CD4-positive, alpha-beta memory T cell (primary cell): ENCODE measurements at places on chromosomes 16 and 17. TPM values are rescaled to one million over a fixed set of nuclear protein-coding genes. Genes with fewer than 3 reads are reported as not detected.

DNA sequence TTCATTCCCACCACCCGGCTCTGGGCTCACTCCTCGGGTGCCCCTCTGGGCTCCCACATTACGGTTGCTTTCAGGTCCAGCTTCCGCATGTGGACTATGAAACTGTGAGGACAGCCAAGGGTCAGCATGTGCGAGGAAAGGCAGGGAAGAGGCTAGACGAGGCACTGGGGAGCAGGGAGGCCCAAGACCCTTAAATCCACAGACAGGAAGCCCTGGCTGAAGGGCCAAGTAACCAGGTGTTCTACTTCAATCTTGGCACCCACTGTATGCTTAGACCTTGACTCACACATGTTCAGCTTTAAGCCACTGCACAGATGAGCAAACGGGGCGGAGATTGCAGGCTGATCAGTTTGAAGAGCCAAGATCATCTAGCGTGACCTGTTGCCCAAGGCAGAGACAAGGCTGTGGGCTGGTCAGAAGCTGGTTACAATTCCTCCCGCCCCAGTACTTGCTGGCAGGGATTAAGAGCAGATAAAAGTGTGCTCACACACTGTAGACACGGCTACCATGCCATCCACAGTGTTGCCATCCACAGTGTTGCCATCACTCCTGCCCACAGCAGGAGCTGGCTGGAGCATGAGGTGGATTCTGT is at the start of gene CES4A:
CES4A (plus strand) TSS at position 393 of the 592 bp plus-strand sequence; CDS start at position 577, 184 bp downstream.
- H3K27me3 ChIP-seq = no peaks in the 10 kb centered on the region
- H3K4me3 ChIP-seq = no peak within 1 kb of the TSS
- DNase-seq = no peak
- no peaks in the 10 kb centered on the region for H3K36me3 ChIP-seq

DNA sequence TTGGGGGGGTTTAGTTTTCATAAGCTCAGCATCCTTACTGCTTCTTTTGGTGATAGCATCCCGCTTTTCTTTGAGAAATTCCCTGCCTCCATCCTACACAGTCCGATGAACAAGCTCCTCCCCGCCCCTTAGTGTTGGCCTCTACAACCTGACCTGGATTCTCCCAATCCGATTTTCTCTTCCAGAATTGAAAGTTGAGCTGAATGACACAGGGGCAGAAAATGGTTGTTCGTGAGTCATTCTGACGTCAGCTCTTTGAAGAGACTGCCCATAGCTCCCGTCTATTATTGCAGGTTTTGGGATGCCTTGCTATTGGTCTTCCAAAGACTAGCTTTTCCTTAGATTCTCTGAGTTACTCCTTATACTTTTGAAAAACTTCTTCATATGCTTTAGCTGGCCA is 279.7 kb downstream of the SLC39A11 start:
- no peaks in the 10 kb centered on the region for H3K27me3 ChIP-seq
- H3K4me3 ChIP-seq = no peak overlapping the region
- H3K36me3 ChIP-seq = no peaks in the 10 kb centered on the region
- no peak for DNase-seq

DNA sequence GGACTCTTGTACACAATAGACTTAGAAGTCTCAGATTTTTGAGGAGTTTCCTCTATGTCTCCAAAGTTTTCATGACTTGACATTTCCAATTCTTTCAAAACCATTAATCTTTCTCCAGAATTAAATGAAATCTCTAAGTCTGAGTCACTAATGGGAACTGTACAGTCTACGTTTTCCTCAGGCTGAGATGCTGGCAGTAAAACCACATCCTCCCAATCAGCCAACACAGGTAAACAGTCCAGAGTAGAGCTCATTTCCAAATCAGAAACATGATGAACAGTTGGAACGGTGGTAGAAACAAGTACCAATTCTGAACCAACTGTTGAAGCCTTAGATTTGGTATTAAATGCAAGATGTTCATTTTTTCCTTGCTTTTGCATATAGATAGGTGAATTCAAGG is 7.9 kb downstream of the ERI2 start:
- H3K27me3 ChIP-seq = no peaks in the 10 kb centered on the region
- no peak overlapping the region for H3K27ac ChIP-seq
- no peak overlapping the region for H3K4me3 ChIP-seq
- H3K4me1 ChIP-seq = peaks cover 17% of the 10 kb centered on the region

GRCh38 chr17:59387351-59388068 is 56.1 kb downstream of the YPEL2 start:
- no peaks in the 10 kb centered on the region for H3K27me3 ChIP-seq
- DNase-seq = no peak
- no peak overlapping the region for H3K4me3 ChIP-seq
- H3K4me1 ChIP-seq = no peaks in the 10 kb centered on the region
- no peak overlapping the region for H3K27ac ChIP-seq

DNA sequence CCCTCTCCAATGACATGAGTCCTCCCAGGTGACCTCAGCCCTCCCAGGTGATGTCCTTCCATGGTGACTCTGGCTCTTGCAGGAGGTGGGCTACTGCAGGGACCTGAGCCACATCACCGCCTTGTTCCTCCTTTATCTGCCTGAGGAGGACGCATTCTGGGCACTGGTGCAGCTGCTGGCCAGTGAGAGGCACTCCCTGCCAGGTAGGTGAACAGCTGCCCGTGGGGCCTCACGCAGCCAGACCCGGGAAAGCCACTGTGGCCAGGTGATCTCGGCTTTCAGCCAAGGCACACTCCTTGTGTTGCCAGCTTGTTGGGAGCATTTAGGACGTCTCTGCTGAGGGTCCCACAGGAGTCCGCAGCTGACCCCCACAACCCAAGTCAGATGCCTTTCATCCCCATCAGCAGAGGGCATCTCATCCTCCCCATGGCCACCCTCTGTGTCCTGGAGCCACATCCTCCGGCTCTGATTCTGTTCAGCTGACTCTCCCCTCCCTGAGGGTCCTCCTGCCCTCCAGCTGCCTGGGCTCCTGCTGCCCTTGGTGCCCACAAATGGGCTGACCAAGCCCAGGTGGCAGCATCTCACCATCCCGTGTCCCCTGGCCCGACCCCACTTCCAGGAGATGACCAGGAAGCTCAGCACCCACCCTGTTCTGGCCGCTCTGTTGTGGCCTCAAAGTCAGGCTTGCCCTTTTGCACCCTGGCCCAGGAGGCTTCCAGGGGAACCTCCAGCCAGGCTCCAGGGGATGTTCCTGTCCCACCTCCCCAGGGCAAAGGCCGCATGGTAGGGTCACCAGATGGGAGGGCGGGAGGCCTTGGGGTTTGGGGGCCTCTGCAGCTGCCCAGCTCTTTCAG is 20.1 kb downstream of the USP6 start:
- H3K4me1 ChIP-seq = no peaks in the 10 kb centered on the region
- H3K27me3 ChIP-seq = no peaks in the 10 kb centered on the region
- no peak for DNase-seq
- H3K27ac ChIP-seq = no peak overlapping the region
- no peak overlapping the region for H3K4me3 ChIP-seq
- H3K36me3 ChIP-seq = no peaks in the 10 kb centered on the region

DNA sequence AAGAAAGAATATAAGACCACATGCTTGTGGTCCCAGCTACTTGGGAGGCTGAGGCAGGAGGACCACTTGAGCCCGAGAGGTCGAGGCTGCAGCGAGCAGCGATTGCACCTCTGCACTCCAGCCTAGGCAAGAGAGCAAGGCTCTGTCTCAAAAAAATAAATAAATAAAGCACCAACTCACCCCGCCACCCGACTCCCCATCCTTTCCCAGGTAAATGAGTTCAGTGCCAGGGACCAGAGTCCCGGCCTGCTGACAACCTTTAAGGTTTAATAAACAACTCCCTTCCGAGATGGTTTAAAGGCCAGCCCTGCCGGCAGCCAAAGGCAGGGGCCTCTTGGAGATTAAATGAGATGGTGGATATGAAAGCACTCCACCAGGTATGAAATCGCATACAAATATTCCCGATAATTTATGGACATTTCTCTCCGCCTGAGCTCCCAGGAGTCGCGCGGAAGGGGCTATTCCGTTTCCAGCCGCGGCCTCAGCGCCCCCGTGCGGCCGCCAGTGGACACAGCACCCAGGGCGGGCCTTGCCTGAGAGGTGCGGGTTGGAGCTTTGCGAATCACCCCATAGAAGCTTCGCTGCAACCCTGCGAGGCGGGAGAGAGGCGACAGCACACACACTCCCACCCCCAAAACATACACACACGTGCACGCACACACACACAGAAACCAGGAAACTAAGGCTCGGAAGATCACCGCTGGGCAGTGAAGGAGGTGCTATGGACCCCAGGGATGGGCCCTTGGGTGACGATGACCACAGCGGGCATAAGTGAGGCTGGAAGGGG is 4.0 kb upstream of the RPL38 start:
- DNase-seq = peak; percentile 55
- H3K4me1 ChIP-seq = peaks cover 17% of the 10 kb centered on the region
- peaks cover 13% of the 10 kb centered on the region for H3K27me3 ChIP-seq
- no peak overlapping the region for H3K27ac ChIP-seq
- no peak overlapping the region for H3K4me3 ChIP-seq
- H3K36me3 ChIP-seq = no peaks in the 10 kb centered on the region

- H3K4me3 ChIP-seq = no peak overlapping the region
- H3K36me3 ChIP-seq = peaks cover 13% of the 10 kb centered on the region
- no peak for DNase-seq
- no peaks in the 10 kb centered on the region for H3K27me3 ChIP-seq
- H3K4me1 ChIP-seq = peaks cover 93% of the 10 kb centered on the region
Observed at GRCh38 chr17:45296833-45297124, 20.0 kb downstream of the MAP3K14 start.

- no peak overlapping the region for H3K4me3 ChIP-seq
- no peaks in the 10 kb centered on the region for H3K27me3 ChIP-seq
- no peaks in the 10 kb centered on the region for H3K36me3 ChIP-seq
Observed at GRCh38 chr16:74721716-74722115, 21.1 kb upstream of the MLKL start.

Gene ABCC11
- polyA plus RNA-seq = 0.07 TPM

- H3K4me3 ChIP-seq = no peak overlapping the region
- no peak overlapping the region for H3K27ac ChIP-seq
- H3K27me3 ChIP-seq = no peaks in the 10 kb centered on the region
- H3K4me1 ChIP-seq = peaks cover 16% of the 10 kb centered on the region
Observed at GRCh38 chr17:57091186-57091618, 6.2 kb downstream of the AKAP1 start.

DNA sequence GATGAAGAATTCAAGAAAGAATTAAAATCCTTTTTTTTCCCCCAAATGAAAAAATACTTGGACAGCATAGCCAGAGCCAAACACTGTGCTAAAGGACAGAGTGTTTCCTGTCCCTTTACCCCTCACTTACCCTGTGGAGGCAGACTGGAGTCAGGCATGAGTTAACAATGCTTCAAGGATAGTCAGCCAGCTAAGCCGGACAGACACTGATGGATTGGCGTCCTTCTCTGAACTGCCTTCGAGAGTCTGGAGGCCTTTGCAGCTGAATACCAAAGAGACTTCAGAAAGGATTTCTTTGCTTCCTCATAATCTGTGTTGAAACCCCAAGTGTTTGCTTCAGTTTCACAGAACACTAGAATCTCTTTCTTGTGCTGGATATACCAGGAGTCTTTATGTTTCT is 4.6 kb downstream of the METTL9 start:
- peaks cover 79% of the 10 kb centered on the region for H3K4me1 ChIP-seq
- no peak overlapping the region for H3K27ac ChIP-seq
- H3K4me3 ChIP-seq = no peak overlapping the region
- no peak for DNase-seq
- H3K36me3 ChIP-seq = no peaks in the 10 kb centered on the region

DNA sequence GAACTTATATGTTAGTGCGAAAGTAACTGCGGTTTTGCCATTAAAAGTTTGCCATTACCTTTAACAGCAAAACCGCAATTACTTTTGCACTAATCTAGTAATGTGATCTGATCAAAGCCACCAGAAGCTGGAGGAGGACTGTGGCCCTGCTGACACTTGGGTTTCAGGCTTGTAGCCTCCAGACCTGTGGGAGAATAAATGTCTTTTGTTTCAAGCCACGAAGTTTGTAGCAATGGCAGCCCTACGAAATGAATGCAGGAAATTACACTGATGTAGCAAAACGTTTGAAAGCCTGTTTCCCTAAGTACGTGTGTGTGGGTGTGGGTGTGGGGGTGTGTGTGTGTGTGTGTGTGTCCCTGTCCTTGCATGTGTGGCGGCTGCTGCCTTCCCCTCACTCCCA is 66.6 kb downstream of the WSB1 start:
- H3K36me3 ChIP-seq = no peaks in the 10 kb centered on the region
- no peaks in the 10 kb centered on the region for H3K27me3 ChIP-seq
- H3K4me3 ChIP-seq = no peak overlapping the region
- DNase-seq = no peak

DNA sequence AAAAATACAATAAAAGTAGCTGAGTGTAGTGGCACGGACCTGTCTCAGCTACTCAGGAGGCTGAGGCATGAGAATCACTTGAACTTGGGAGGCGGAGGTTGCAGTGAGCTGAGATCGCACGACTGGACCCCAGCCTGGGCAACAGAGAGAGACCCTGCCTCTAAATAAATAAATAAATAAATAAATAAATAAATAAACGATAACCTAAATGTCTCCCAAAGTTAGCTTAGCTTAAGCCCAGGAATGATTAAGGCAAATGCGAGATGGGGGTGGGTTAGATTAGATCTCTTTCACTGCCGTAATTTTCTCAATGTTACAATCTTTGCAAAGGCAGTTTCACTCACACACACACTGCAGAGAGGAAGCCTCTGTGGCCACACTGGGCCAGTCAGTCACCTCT is 46.7 kb downstream of the WSB1 start:
- no peak for DNase-seq
- H3K4me1 ChIP-seq = no peaks in the 10 kb centered on the region
- H3K4me3 ChIP-seq = no peak overlapping the region
- no peaks in the 10 kb centered on the region for H3K36me3 ChIP-seq
- H3K27ac ChIP-seq = no peak overlapping the region
- H3K27me3 ChIP-seq = no peaks in the 10 kb centered on the region

DNA sequence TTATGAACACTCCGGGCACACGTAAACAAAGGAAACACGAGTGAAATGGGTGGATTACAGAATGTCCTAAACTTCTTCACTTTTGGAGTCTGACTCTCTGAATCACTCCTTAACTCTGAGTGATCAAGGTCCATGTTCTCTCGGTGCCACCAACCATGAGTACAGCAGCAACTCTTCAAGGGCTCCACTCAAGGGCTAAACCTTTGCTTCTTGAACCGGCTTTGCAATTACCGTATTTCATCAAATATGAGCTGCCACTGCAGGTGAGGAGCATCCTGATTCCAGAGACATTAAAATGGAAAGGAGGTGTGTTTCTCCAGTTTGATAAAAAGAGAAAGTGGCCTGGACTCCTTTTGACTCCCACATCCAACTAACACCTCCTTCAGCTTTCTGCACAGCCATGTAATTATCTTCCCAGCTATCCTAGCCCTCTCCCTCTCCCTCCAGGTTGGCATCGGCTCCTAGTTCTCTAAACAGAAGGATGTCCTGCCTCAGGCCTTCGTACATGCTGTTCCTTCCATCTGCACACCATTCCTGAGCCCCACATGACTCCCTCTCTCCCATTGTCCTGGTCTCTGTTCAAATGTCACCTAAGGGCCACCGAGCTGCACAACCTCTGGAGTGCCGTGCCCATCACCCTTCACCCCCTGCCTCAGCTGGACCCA is 61.4 kb downstream of the ZDHHC7 start:
- H3K4me3 ChIP-seq = no peak overlapping the region
- H3K4me1 ChIP-seq = peaks cover 13% of the 10 kb centered on the region
- H3K27me3 ChIP-seq = no peaks in the 10 kb centered on the region

Gene RRN3
- polyA plus RNA-seq = 22.9 TPM
